ENCODE measurements at places on chromosomes 12 and 14.

- no peak for DNase-seq
Measured at GRCh38 chr14:95407354-95407753, 87.6 kb upstream of the CLMN start.

- DNase-seq, result no peak
Measured at GRCh38 chr12:6520186-6520585, 14.1 kb upstream of the GAPDH start.

DNA sequence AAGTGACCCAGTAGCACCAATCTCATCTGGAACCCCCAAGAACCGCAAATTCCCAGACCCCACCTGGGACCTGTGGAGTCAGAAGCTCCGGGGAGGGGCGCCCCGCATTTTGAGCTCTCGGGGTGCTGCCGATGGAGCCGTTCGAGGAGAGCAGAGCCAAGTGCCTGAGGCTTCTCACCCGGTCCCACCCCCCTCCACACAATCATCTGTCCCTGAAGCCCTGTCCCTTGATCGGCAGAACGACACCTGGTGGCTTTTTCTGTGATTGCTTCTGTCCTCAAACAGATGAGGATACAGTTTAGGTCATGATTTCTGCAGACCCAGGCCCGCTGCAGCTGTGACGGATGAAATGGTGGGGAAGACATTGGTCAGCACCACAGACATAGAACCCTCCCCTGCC is 74.7 kb downstream of the NOC4L start:
- no peak for DNase-seq

- DNase-seq, result no peak
Measured at GRCh38 chr12:124131659-124132058, 158.6 kb downstream of the ZNF664 start.

- DNase-seq, result no peak
Measured at GRCh38 chr14:89240414-89240813, 176.6 kb downstream of the FOXN3 start.

GRCh38 chr12:87444039-87444438 is 585.2 kb downstream of the C12orf50 start:
- no peak for DNase-seq

DNA sequence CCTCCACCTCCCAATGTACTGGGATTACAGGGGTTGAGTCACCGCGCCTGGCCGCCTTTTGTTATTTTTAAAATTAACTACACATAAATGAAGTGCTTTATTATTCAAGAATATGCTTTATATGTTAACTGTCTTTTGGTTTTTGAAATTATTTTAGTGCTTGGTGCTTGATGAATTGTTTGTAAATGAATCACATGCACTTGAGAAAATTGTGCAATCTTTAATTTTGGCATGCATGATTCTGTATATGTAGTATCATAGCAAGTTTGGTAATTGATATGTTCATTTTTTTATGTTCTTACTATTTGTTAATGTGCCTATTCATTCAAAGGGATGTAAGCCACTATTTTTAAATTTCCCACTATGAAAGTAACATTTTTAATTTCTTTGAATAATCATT is 440.9 kb downstream of the NAV3 start:
- DNase-seq, result no peak
